Stimulated activated CD4-positive, alpha-beta T cell treated with anti-CD3 and anti-CD28 coated beads, Interleukin-1b, Interleukin-23, amount 100 ng/mL, for 24 hours (primary cell): ENCODE measurements at places on chromosomes 7 and 10.

GRCh38 chr7:123748171-123748733, 551 bp downstream of the WASL start:
- DNase-seq: peak; percentile 4

- DNase-seq: no peak
These were observed 191.9 kb downstream of the ABCA13 start for GRCh38 chr7:48363174-48363573.

- DNase-seq: no peak
These were observed 30.9 kb downstream of the FAM20C start for GRCh38 chr7:223118-223800.

DNA sequence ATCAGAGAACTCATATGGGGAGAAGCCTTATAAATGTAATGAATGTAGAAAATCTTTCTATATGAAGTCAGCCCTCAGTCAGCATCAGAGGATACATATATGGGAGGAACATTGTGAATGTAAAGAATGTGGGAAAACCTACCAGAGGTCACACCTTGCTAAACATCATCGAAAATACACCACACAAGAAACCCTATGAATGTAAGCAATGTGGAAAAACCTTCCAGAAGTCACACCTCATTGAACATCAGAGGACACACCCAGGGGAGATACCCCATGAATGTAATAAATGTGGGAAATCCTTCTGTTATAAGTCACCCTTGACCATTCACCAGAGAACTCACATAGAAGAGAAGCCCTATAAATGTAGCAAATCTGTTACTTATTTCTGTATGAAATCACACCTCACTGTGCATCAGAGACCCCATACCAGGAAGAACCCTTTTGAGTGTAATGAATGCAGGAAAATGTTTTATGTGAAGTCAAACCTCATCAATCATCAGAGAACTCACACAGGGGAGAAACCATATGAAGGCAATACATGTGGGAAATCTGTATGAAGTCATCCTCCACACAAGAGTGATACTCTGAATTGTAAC, 30.8 kb downstream of the ZNF12 start:
- DNase-seq: no peak

GRCh38 chr10:112539340-112539739, 92.3 kb downstream of the VTI1A start:
- DNase-seq: no peak

DNA sequence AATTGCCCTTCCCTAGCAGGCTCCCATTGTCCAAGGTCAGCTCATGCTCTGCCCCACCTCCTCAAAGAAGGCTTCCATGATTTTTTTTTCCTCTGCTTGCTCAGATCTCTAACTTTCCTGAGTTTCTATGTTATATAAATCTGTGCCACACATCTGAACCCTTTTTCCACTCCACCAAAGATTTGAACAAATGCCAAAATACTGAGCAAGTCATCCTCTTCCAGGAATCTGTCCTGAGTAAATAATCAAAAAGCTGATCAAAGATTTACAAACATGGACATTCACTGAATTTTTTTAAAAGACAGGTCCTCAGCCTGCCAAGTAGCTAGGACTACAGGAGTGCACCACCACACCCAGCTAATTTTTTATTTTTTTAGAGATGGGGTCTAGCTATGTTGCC, 102.8 kb upstream of the ARID5B start:
- DNase-seq: no peak
